ENCODE measurements at places on chromosomes 5 and 9.

GRCh38 chr5:45162974-45163373, 354.2 kb downstream of the MRPS30 start:
- peak; percentile 2 for DNase-seq

DNA sequence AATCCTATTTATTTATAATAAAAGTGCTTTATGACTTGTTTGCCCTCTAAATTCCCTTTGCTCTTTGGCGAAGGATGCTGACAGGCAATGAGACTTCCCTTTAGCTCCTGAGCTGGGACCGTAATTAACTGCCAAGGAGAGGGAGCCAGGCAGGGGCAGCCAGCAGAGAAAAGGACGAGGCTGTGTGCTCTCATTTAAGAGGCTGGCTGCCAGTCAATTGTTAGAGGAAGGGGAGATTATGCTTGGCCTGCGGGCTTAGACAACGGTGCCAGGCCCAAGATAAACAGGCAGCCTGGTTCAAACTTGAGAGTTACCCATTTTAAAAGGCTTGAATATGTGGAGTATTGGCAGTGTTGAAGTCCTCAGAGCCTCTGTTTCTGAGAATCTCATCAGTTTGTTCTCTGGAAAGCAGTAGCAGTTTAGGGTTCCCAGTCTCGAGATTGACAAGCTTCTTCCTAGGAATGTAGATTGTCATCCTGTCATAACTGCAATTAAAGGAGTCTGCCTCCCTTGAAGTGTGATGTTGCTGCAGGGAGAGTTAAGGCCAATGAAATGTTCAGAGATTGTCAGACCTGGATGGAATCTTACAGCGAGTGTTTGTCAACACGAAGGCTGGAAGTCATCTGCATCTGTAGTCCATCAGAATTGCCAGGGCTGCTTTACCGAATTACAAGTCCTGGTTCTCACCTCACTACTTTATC, 113.2 kb downstream of the JAKMIP2 start:
- DNase-seq, result no peak

- DNase-seq, result no peak
Measured at GRCh38 chr9:38393128-38393796, 760 bp downstream of the ALDH1B1 start.

DNA sequence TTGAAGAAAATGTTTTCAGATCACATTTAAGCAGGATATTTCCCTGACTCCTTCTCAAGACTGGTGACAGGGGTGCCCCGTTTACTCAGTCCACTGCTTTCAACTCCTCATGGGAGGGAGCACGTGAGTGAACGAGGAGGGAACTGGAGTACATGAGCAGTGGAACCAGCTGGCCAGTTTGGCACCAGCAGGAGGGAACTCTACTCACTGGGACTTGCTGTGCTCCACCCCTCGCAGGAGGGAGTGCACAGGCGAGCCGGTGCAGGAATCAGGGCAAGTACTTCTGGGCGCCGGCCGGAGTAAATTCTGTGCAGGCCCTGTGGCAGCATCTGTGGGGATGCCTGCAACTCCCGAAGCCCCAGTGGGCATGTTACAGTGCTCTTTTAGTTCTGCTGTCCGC, 1941.1 kb upstream of the C9orf72 start:
- no peak for DNase-seq

- no peak for DNase-seq
Measured at GRCh38 chr5:81006947-81007636, 46.9 kb downstream of the RASGRF2 start.

Measured in left kidney (tissue), 8 donors.